ENCODE measurements at places on chromosomes 7 and 10.

- DNase-seq, result no peak
Measured at GRCh38 chr7:132406039-132406438, 170.2 kb downstream of the PLXNA4 start.

- no peak for DNase-seq
Measured at GRCh38 chr10:42952349-42952748, 124.5 kb upstream of the RET start.

DNA sequence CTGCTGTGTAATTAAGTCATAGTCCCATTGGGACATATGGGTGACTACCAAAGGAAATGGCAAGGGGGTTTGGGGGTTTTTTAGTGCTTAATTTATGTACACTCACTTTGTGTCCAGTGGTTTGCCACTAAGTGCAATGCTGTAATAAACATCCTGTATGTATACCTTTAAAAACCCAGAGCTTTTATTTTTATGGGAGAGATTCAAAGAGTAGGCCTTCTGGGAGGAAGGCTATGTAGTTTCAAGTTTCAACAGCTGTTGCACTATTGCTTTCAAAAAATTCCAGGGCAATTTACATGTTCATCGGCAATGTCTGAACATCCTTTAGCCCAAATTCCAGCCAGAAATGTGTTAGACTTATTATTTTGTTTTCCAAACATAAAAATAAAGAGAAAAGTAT is 744.7 kb downstream of the XPNPEP1 start:
- no peak for DNase-seq

DNA sequence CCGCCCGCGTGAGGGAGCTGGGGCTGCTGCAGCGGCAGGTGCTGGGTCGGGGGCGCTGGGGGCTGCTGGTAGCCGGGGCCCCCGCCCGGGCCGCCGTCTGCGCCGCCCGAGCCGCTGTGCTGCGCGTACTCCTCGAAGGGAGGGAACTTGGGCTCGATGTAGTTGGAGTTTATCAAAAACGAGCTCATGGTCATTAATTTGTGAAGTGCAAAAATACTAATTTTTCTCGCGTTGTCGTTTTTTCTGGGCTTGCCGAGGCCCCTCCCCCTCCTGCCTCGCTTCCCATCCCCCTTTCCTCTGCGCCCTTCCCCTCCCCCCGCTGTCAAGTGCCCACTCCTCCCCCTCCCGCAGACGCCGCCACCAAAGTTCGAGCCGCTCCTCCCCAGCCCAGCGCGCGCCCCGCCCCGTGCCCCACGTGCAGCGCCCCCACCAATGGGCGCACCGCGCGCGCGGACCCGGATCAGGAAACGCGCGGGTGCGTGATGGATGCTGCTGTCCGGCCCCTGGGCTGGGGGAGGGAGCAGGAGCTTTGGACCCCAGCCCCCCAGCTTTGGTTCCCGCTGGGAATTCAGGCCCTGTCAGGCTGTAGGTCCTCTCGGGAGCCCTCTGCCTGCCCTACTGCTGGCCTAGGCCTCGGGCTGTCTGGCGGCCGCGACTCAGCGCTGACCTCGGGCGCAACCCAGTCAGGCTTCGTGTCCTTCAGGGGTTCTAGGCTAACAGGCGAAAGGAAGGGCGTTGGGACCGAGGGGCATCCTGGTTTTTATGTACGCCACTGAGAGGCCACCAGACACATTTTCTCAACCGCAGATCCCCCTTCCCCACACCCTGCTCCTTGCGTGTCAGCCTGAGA is at the start of gene HOXA4:
HOXA4 (minus strand) TSS at position 218 of the 850 bp plus-strand sequence; CDS start at position 194, 24 bp downstream.
- DNase-seq, result peak; percentile 82

DNA sequence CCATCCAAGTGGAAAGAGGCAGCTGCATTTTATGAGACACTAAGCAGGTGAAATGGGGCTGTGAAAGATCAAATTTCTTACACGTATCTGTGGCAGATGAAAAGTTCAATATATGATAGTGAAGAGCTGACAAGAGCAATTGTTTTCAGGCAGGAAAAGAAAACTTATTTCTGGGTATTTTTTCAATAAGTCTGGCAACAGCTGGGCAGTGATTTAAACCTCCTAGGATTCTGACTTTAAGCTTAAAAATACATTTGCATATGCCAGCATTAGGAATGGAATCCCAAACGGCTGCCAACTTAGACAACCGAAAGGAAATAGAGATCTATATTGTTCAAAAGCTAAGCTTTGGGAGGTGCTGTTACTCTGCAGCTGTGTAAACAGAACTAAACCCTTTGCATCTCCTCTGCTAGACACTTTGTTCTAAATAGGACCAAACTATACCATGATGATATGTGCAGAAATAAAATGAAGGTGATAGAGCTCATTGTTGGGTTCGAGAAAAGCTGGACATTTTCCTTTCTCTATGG is 26.1 kb downstream of the DYNC1I1 start:
- DNase-seq, result peak; percentile 3

- no peak for DNase-seq
Measured at GRCh38 chr10:70162892-70163201, 7.5 kb downstream of the SAR1A start.
